A549 treated with GW870086 at 1 μM for 4 hours (cell line): ENCODE measurements at places on chromosomes 1 and 21. TPM values are rescaled to one million over a fixed set of nuclear protein-coding genes. Genes with fewer than 3 reads are reported as not detected.

The PTPRU gene
- 6.8 to 7.7 TPM (median 7.4 TPM) in 5 replicates for total RNA-seq

The CCDC28B gene
- 1.1 to 2.1 TPM (median 1.3 TPM) in 5 replicates for total RNA-seq

The TMEM81 gene
- total RNA-seq = 2.0 to 2.6 TPM (median 2.3 TPM) in 5 replicates

The FAM72D gene
- total RNA-seq = 5.2 to 6.3 TPM (median 5.2 TPM) in 5 replicates

The DENND2D gene
- total RNA-seq = 1.2 to 1.5 TPM (median 1.4 TPM) in 5 replicates

The TBX19 gene
- 0.49 to 0.79 TPM (median 0.62 TPM) in 5 replicates for total RNA-seq

The TNFRSF9 gene
- total RNA-seq = 2.0 to 3.1 TPM (median 2.9 TPM) in 5 replicates

The DMBX1 gene
- 0.70 to 1.2 TPM (median 1.1 TPM) in 5 replicates for total RNA-seq

The DCDC2B gene
- not detected in 5 replicates for total RNA-seq

The DNAJB4 gene
- 36.3 to 44.8 TPM (median 41.4 TPM) in 5 replicates for total RNA-seq

The KPRP gene
- 0.07 TPM in 1 of 5 replicates, not detected in the others for total RNA-seq

The JAM2 gene
- total RNA-seq = not detected in 5 replicates

The CTTNBP2NL gene
- 6.4 to 9.4 TPM (median 8.3 TPM) in 5 replicates for total RNA-seq

The AMY1C gene
- total RNA-seq = not detected in 5 replicates

The CASQ2 gene
- 0.06 TPM in 1 of 5 replicates, not detected in the others for total RNA-seq

The CELA2A gene
- not detected in 5 replicates for total RNA-seq

The ZNF692 gene
- total RNA-seq = 16.9 to 22.9 TPM (median 21.1 TPM) in 5 replicates

The ITLN2 gene
- total RNA-seq = 0.30 to 0.93 TPM (median 0.57 TPM) in 5 replicates

The IRF6 gene
- total RNA-seq = 0.09 to 0.16 TPM (median 0.13 TPM) in 5 replicates

The GCSAML gene
- not detected in 5 replicates for total RNA-seq

The TMEM269 gene
- 0.05 to 0.13 TPM (median 0.08 TPM) in 5 replicates for total RNA-seq

The IL10 gene
- total RNA-seq = not detected in 5 replicates

The RPL22 gene
- 279 to 471 TPM (median 456 TPM) in 5 replicates for total RNA-seq

The PARP1 gene
- total RNA-seq = 94.3 to 122 TPM (median 112 TPM) in 5 replicates

The LINGO4 gene
- not detected in 5 replicates for total RNA-seq

The RSPH1 gene
- 0.40 to 0.94 TPM (median 0.78 TPM) in 5 replicates for total RNA-seq

The PTPN14 gene
- total RNA-seq = 8.5 to 15.4 TPM (median 11.5 TPM) in 5 replicates

The S100A3 gene
- 104 to 121 TPM (median 120 TPM) in 5 replicates for total RNA-seq

The LAX1 gene
- not detected in 5 replicates for total RNA-seq

The TRIM17 gene
- total RNA-seq = not detected in 5 replicates

The KCNE2 gene
- not detected in 5 replicates for total RNA-seq

The TENT5C gene
- 0.03 to 0.16 TPM (median 0.07 TPM) in 5 replicates for total RNA-seq

The AMY2A gene
- total RNA-seq = not detected in 5 replicates

The CFAP45 gene
- total RNA-seq = 0.64 to 0.91 TPM (median 0.78 TPM) in 5 replicates

The KRTAP13-4 gene
- not detected in 5 replicates for total RNA-seq

The DCST2 gene
- total RNA-seq = 0.17 to 0.80 TPM (median 0.29 TPM) in 5 replicates

The RXRG gene
- 0.07 TPM in 1 of 5 replicates, not detected in the others for total RNA-seq

The EPHB2 gene
- total RNA-seq = 34.2 to 44.3 TPM (median 39.2 TPM) in 5 replicates

The ACTN2 gene
- 0.03 to 0.20 TPM (median 0.09 TPM) in 4 of 5 replicates, not detected in the other for total RNA-seq

The AGT gene
- 0.07 to 0.29 TPM (median 0.17 TPM) in 4 of 5 replicates, not detected in the other for total RNA-seq

The AMIGO1 gene
- total RNA-seq = 1.1 to 1.4 TPM (median 1.2 TPM) in 5 replicates

The CYP2J2 gene
- total RNA-seq = 0.08 TPM in 1 of 5 replicates, not detected in the others

The RBM8A gene
- total RNA-seq = 213 to 244 TPM (median 222 TPM) in 5 replicates

The ATAD3A gene
- 28.5 to 39.6 TPM (median 37.7 TPM) in 5 replicates for total RNA-seq

The FCGR3B gene
- not detected in 5 replicates for total RNA-seq

The TRIM33 gene
- 6.8 to 14.6 TPM (median 11.3 TPM) in 5 replicates for total RNA-seq

The FAM163A gene
- total RNA-seq = not detected in 5 replicates

The SMG5 gene
- total RNA-seq = 40.9 to 46.9 TPM (median 43.9 TPM) in 5 replicates

The GNPAT gene
- 31.8 to 38.5 TPM (median 37.9 TPM) in 5 replicates for total RNA-seq

The CA6 gene
- total RNA-seq = not detected in 5 replicates
